ENCODE measurements at places on chromosomes 16 and 17.

GRCh38 chr17:17496189-17497064 is at the start of gene RASD1:
RASD1 (minus strand) TSS chr17:17496395; CDS start chr17:17496181, 214 bp downstream.
- DNase-seq: no peak

DNA sequence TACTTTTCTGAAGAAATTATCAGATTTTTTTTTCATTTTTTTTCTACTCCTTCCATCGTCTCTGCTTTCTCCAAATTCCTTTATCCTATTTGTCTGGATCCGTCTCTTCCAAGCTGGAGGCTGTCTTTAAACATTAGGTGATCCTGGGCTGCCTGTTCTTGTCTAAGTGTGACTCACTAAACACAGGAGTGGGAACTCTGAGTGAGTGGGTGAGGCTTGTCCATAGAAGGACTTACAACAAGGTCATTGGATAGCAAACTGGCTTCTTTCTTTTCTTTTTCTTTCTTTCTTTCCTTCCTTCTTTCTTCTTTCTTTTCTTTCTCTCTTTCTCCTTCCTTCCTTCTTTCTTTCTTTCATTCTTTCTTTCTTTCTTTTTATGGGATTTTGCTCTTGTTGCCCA is 18.2 kb downstream of the ALOX15 start:
- DNase-seq: no peak

DNA sequence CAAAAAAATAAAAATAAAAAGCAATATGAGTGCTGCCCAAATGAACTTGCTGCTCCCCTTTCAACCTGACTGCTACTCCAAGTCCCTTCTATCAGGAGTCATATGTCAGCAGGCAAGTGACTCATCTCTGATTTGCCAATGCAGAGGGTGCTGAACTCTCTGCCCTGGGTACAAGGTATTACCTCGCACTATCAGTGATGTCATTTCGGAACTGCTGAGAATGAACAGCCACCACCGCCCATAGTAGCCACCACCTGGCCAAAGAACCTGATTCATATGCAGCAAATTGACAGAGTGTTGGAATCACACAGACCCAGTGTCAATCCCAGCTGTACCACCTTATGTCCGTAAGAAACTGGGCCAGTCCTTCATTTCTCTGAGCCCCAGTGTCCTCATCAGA is 31.2 kb downstream of the LYRM9 start:
- DNase-seq: no peak

GRCh38 chr17:41483991-41484826 is 3.3 kb upstream of the KRT35 start:
- DNase-seq: no peak

DNA sequence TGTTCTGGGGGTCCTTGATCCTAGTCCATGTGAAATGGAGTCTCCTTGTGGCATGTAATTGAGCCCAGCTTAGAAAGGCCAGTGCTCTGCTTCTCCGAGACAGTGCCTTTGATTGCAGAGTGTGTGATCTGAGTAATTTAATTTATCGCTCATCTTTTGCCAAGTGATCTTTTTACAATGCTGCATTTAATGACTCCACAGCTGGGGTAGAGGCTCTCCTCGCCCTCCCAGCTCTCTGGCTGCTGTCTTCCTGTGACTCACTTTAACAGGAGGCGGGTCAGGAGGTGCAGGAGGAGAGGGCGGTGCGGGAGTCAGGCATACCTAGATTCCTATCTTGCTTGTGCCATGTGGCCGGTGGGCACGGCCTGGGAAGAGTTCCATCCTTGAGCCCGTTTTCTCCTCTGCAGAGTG is 113.4 kb upstream of the FOXF1 start:
- no peak for DNase-seq

- DNase-seq: no peak
Observed at GRCh38 chr17:65598746-65599145, 37.3 kb upstream of the AXIN2 start.

DNA sequence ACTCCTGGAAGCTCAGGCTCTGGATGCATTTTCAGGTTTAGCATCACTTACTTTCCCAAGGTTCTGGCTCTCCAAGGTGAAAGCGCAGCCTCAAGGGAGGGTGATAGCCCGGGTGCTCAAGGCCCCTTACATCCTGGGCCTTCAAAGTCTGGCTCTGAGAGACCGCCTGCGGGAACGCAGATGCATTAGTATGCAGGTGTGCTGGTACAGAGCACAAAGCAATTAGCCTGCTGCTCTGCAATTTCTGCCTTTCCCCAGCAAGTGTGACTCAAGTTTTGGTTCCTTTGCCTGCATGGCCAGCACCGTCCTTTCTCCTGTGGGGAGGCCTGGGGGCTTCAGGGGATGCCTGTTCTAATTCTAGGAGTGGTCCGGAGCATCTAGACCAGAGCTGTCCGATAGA is 116.2 kb downstream of the AATF start:
- no peak for DNase-seq

GRCh38 chr17:42386777-42387657 is 1.2 kb downstream of the STAT3 start:
- no peak for DNase-seq

DNA sequence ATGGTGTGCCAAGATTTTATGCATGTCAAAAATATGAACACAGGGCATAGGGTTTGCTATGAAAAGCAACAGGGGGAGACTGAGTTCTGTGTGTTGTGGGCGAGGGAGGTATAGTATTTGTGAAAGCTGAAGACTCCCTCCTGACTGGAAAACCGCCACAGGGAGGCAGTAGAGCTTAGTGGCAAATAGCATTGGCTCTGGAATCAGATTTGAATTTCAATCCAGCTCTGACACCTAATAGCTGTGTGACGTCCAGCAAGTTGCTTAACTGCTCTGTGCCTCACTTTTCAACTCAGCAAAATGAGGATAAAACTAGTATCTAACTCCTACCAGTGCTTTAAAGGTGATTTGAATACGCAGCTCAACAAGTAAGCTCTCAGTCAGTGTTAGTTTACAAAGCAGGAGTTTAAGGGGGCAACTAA is 22.0 kb downstream of the KPNA2 start:
- DNase-seq: no peak

DNA sequence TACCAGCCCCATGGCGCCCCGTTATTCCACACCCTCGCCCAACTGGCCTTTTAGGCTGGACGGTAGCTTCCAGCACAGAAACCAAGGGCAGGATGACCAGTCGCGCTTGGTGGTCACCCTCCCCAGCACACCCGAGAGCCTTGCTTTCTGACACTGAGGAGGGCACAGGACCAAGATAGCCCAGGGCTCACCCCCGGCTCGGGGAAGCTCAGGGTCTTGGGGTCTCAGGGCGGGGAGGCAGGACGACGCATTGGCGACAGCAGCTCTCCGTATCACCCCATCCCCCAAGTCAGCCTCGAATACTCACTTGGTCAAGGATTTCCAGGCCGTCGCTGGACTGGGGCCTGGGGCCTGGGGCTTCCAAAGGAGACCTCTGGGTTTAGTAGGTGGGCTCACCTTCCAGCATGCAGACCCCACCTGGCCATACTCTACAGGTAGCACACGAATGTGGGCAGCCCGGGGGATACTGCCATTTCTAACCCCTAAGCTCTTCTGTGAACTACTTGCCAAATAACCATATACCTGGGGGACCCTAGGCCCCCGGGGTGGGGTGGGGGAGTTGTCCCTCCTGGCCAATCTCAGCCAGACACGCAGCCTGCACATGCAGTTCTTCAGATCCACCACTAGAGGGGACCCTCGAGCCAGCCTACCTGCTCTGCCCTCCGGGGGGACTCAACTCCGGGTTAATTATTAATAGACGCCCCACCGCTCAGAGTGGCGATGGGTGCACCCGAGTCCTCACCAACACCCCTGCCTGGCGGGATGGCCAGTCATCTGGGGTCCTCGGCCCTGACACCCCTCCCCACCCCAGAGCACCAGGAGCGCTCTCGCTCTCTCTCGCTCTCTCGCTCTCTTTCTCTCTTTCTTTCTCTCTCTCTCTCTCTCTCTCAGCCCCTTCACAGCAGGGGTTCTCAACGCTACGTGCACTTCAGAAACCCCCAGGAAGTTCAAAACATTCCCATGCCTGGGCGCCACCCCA is 30.0 kb downstream of the TBC1D16 start:
- no peak for DNase-seq

DNA sequence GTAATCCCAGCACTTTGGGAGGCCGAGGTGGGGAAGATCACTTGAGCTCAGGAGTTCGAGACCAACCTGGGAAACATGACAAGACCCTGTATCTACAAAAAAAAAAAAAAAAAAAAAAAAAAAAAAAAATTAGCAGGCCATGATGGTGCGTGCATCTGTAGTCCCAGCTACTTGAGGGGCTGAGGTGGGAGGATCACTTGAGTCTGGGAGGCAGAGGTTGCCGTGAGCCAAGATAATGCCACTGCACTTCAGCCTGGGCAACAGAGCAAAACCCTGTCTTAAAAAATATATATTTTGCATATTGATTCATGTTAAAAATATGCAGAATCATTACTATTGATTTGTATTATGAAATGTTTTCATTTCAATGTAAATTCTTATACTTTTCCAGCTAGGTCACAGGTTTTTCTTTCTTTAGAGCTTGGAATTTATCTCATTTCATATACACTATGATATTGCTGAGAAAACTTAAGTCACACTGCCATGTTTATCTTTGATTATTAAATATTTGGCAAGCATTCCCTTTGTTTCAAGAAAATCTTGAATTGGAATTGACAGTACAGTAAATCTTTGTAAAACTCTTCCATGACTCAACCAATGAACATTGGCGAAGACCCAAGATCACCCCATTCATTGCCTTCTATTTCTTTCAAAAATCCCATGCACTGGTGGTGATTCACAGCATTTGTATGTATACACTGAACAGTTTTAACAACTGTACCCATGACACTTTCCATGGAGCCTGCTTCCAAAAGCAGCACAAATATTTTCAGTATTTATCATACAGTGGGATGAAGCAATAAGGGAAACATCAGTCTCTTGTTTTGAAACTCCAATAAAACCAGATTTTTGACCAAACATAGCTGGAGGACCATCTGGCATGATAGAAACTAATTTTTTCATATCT is 83.5 kb upstream of the TNRC6A start:
- no peak for DNase-seq

DNA sequence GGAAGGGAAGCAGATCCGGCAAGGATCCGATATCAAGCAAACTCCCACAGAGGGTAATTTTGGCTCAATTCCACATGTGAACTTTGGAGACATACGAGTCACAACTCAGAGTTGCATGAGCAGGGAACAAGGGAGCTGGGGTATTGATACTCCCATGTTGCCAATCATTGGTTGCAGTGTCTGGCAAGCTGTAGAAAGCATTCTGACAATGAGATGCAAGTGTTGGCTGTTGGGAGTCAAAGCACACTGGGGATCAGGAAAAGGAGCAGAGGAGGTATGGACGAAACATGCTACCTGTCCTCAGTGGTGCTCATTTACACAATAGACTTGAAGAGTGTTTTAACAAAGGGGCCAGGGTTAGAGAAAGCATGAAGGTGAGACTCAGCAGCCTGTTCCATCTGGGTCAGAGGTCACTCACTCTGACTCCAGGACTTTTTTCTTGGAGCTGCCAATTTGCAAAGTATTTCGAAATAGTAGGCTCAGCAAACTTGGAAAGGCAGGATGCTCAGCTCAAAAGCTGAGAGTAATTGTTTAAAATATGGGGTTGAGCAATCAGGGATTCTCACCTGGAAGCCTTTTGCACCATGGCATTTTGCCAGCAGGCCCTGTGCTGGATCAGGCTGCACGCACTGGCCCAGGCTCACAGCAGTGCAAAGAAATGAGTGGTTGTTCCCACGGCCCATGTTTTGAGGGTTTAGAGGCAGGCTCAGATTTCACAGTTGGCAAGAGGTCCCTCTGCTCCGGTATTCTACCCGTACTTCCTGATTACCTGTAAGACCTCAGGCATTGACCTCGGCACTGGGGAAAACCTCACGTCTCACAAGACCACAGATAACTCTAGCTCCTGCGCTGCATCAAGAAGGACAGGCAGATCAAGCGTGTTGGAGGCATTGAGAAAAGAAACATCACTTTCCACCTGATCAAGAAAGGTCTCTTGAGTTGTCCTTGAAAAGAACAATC is 17.6 kb upstream of the NKD1 start:
- no peak for DNase-seq

- no peak for DNase-seq
Observed at GRCh38 chr17:56317351-56318208, 164.3 kb downstream of the ANKFN1 start.

GRCh38 chr17:82528484-82529265 is 9.1 kb downstream of the FOXK2 start:
- DNase-seq: no peak

DNA sequence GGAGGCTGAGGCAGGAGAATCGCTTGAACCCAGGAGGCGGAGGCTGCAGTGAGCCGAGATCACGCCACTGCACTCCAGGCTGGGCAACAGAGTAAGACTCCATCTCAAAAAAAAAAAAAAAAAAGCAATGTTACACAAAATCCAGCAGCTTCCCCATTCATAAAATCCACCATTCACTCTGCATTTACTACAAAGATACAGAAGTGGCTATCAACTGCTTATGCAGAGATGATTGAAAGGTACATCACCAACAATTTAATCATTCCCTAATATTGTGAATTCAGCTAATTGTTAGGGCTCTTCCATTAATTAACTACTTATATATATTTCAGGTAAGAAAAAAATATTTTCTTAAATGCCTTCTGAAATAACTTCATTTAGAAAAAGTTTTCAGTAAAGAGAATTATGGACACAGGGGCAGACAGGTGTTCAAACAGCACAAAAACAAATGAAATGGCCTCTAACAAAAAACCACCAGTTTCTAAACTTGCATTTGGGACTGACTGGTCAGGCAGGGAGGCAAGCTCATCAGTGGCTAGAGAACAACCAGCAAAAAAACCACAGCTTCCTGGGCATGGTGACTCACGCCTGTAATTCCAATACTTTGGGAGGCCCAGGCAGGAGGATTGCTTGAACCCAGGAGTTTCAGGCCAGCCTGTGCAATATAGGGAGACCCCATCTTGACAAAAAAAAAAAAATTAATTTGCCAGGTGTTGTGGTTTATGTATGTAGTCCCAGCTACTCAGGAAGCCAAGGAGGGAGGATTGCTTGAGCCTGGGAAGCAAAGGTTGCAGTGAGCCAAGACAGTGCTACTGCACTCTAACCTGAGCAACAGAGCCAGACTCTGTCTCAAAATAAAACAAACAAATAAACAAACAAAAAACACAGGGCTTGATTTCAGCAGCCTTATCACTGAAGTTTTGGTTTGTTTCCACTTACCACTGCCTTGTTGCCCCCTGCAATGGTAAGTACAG is 26.3 kb downstream of the ERN1 start:
- no peak for DNase-seq

- DNase-seq: no peak
Observed at GRCh38 chr17:83138820-83139219, 59.4 kb downstream of the METRNL start.

- no peak for DNase-seq
Observed at GRCh38 chr17:32458371-32458770, 14.1 kb downstream of the PSMD11 start.

- no peak for DNase-seq
Observed at GRCh38 chr16:31706925-31707324, 166.7 kb upstream of the ZNF267 start.
